ENCODE measurements at places on chromosomes 4 and X.

GRCh38 chr4:174697202-174697601 lies 131.8 kb downstream of the GLRA3 start:
- DNase-seq, result no peak

DNA sequence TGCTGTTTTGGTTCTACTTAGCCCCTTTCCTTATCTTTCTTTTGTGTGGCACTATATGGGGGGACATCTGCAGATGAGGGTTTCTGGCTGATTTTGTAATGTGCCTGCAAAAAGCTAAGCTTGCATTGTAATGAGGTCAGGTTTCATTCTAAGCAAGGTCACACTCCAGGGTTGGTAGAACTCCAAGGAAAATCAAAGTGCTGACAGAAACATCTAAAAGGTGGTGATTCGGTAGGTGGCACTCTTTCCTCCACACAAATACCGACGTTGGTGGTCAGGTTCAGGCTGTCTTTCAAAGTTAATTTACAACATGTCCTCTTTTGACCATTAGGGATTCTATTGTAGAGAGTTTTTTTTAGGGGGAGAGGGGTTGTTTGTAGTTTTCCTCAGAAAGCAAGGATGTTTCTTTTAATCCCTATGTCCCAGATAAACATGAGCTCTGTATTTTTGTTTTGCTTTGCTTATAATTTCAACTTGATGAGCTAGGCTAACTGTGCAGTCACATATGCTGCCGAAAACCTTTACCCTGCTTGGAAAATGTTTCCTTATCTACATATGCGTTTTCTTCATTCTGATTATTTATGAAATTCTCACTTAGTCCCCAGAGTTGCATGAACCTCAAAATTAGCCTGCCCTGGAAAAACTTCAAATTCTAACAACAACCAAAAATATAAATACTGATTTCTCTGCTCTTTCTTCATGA lies 434.2 kb downstream of the PPARGC1A start:
- DNase-seq, result no peak

DNA sequence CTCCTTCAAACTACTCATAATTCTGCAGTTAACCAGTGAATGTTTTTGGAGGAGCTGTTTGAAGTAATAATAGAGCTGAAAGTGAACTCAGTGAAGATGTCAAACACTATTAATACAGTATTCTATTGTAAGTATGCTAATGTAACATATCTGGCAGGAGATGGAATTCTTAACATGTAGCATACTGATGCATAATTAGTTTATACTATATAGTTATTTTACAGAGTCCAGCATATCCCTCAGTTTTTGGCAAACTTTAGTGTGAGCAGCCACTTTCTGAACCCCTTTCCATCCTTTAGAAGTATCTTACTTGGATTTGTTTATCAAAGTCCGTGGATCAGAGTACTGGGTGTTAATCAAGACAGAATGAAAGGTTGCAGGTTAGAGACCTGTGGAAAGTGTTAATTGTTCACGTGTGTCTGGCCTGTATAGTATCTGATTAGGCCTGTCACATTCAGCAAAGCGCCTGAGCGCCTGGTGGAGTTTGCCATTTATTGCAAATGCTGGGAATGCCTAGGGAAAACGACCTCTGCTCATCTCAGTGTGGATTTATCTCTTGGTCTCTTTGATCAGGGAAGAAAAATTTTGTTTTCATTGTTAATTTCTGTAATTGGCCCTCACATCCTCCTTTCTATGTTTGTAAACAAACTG lies 251.7 kb upstream of the MAD2L1 start:
- no peak for DNase-seq

DNA sequence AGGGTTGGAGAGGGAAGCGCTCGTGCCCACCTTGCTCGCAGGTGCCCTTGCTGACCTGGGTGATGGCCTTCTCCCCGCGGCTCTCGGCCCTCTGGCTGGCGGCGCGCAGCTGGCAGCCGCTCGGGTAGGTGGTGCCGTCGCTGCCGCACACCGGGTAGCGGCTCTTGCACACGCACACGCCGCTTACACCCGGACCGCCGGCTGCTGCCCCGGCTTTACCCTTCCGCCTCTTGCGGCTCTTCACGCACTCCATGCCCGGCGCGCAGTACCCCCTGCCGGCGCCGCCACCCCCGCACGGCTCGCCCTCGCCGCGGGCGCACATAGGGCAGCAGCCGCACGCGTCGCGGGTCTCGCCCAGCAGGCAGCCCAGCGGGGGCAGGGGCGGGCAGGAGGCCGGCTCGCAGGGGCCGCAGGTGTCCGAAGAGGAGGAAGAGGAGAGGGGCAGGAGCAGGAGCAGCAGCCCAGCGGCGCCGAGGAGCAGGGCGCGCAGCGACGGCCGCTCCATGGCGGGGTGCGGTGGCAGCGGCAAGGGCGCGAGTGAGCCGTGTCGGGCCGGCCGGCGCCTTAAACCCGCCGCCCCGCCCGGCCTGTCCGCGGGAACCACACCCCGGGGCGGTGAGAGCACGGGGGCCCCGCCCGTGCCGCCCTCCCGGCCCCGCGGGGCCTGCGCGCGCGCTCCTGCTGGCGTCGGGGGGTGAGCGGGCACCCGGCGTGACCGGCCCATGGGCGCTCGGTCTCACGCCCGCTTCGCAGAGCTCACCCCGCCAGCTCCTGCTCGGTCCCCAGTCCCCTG lies at the start of gene IGFBP7:
TSS of gene IGFBP7 (minus strand) at position 539 of the 793 bp plus-strand sequence. CDS start at position 505, 34 bp downstream.
- no peak for DNase-seq

DNA sequence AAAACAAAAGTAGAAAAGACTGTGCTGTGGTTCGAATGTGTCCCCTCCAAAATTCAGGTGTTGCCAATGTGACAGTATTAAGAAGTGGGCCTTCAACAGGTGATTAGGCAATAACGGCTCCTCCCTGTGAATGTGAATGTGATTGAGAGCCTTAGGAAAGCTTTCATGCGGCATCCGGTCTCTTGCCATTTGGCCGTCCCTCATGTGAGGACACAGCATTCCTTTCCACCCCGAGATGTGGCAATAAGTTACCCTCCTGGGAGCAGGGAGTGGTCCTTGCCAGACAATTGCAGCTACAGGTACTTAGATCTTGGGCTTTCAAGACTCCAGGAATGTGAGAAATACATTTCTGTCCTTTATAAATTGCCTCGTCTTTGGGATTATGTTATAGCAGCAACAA lies 129.3 kb downstream of the CPEB2 start:
- no peak for DNase-seq

DNA sequence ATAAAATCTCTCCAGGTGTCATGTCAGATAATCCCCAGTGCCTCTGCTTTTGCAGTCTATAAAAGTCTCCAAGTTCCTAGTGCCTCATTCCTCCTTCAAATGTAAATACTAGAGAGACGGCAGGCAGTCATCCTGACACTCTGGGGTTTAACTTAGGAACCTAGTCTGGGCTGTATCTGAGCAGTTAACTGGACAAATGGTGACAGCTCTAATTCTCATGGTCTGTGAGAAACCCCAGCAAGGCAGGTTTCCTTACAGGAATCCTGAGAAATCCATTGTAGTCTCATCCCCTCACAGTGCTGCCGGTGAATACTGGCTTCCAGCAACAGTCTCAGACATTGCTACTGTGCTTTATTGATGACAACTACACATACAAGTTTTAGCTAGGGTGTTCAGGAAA lies 246.8 kb downstream of the SNCA start:
- DNase-seq, result no peak

- no peak for DNase-seq
These were observed 67.1 kb upstream of the PRKG2 start for GRCh38 chr4:81282131-81282530.

DNA sequence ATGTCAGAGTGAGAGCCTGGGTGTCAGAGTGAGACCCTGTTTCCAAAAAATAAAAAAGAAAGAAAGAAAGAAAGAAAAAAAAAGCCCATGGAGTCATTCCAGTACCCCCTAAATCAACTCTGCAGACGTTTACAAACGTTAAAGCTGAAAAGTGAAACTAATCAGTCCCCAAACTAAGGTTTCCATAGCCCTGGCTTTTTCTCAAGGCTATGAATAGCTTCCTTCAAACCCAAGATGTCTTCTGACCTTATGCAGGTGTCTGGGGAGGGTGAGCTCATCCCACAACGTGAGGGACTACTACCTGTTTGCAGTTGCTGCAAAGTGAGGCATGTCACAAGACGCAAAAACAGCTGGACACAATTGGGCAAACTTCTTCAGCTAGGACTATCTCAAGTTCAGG lies 144.0 kb downstream of the SH3KBP1 start:
- no peak for DNase-seq

DNA sequence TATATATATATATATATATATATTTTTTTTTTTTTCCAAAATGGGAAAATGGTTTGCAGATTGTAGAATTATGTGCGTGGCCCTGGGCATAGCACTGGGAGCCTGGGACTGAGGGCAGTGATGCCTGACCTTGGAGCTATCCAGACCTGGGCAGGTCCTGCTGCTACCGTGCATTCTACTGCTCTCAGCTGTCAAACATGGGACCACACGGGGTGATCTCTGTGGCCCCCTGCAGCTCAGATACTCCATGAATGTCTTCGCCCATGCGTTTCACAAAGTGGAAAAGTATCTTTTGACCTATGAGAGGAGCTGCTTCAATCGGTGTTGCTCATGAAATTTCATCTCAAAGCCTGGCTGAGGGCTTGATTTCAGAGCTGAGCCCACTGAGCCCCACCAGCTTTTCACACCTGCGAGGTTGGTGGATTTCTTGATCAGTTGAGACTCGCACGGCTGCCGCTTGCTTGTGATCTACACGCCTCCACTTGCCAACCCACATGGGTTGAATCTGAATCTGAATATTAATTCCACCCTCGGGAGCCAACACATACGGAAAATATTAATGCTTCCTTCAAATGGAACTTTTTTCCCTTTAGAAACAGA lies 35.7 kb downstream of the ING2 start:
- no peak for DNase-seq

DNA sequence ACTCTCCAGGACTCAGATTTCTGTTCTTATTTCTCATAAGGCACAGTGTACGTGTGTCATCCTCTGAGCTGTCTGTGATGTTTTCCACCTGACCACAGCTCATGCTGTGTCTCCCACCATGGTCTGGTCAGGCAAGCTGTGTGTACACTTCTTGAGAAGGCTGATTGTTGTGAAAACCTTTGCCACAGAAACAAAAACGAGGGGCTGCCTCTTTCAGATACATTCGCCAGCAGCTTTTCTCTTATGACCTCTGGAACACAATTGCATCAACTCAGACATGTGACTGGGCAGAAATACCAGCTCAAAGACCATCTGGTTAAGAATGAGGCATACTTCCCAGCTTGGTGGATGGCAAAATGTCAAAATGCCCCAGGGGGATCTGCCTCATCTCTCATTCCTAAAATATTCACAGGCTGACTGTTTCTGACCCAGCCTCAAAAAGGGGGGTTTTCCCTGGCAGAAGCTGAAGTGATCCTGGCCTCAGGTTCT lies 46.1 kb downstream of the PGRMC2 start:
- no peak for DNase-seq

DNA sequence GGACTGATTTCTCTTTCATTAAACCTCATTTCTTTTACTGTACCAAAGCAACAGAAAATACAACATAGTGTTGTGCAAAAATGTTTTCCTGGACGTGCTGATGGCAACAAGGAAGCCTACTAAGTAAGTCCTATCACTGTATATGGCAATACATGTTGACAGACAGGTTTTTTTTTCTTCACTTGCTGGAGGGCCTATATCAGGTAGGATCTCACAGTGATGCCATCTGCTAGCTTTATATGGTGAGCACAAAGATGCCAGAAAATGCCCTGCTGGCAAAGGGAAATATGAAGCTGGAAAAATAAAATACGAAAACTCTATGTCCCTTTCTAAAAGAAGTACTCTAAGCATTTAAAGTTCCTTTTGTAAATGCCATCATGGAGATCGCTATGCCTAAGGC lies 119.0 kb upstream of the PDLIM3 start:
- no peak for DNase-seq
